ENCODE measurements at places on chromosomes 1 and 21.

DNA sequence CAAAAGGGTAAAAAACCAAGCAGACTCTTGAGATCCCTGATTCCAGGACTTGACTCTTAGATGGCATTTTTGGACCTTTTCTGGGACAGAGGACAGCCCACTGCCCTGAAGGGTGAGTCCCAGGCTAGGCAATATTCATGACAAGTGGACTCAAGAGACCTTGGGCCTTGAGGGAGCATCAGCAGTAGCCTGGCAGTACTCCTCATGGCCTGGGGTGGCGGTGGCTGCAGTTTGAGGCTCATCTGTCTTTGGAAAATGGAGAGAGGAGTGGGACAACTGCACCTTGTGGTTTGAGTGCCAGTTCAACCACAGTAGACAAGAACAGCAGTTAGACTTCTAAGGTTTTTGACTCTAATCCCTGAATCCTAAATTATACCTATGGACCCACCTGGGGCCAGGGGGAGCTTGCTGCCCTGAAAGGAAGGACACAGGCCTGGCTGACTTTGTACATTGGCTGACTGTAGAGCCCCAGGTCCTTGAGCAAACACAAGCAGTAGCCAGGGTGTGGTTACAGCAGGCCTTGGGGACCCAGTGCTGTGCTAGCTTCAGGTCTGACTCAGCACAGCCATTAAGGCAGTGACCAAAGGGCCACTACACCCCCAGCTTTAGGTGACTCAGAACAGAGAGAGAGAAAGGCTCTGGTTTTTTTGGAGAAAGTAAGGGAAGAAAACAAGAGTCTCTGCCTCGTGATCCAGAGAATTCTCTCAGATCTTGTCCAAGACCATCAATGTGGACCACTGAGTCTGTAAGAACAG lies 1023.2 kb downstream of the KCNT2 start:
- DNase-seq: no peak

GRCh38 chr1:116498789-116499628 lies 71.8 kb downstream of the CD58 start:
- DNase-seq: peak; percentile 70

DNA sequence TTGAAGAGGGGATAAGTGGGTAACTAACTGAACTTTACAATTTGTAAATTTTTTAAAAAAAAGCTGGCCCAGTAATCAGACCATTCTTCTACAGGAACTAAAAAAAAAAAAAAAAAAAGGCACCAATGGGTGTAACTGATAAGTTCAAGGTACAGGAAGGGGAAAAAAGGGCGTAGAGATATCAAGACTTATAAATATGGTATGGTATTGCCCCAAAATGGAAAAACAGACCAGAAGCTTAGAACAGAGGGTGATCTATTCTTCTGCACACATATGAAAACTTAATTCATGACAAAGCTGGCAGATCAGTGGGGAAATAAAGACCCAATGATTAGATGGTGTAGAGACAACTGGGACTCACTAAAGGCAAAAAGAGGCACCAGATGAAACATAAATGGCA lies 58.9 kb downstream of the LHX4 start:
- no peak for DNase-seq

DNA sequence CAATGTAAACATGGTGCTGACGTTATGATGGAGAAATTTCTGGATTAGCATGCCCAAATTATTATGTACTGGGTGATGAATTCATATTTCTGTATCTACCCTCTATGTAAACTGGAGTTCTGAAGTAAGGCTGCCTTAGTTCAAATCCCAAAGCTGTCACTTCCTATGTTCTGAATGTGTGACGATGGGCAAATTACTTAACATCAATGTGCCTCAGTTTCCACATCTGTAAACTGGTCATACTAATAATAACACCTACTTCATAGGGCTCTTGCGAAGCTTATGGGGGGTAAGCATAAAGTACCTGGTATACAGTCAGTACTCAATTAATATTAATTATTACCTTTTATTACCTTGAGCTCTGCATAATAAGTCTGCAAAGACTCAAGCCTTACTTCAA lies 45.6 kb downstream of the SLC30A10 start:
- DNase-seq: no peak

DNA sequence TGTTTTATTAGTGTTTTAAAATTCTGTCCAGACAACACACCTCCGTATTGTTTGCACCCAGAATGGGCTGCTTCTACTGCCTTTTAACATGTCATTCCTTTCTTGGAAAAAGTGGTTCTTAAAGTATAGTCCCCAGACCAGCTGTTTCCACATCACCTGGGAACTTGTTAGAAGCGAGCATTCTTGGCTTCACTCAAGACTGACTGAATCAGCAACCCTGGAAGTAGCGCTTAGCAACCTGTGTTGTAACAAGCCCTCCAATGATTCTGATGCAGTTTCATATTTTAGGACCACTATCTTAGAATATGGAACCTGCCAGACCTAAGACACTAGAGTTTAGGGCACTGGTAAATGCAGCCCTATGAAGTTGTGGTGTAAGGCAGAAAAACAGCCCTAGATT lies 6.0 kb upstream of the PPIE start:
- no peak for DNase-seq

DNA sequence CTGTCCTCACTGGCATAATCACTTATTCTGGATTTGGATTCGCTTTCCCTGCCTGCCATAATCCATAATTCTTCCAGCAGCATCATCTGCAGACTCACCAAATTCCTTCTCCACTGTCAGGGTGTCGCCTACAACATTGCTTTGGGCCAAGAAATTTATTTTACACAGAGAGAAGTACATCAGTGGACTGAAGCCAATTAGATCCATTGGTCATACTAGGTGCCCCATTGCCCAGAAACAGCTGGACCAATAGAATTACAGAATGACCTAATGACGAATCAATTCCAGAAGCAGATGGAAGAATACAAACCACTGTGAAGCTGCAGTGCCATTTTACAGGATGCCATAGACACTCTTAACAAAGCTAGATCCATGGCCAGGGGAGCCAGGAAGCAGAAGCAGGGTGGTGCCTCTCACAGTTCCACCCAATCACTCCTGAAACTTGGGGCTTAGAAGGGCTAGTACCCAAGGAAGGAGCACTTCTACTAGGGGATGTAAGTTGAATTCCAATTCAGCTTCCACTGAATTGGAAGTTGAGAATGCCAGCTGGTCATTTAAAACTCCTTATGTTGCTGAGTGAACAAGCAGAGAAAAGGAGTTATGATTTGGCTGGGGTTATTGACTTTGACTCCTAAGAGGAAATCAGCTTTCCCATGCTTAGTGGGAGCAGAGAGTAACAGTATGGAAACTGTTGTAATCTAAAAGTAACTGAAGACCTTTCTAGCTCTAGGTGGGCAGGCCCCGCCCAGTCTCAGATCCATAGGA lies 44.0 kb downstream of the EDN2 start:
- no peak for DNase-seq

- no peak for DNase-seq
Observed at GRCh38 chr1:29880556-29880955, 644.2 kb downstream of the PTPRU start.

DNA sequence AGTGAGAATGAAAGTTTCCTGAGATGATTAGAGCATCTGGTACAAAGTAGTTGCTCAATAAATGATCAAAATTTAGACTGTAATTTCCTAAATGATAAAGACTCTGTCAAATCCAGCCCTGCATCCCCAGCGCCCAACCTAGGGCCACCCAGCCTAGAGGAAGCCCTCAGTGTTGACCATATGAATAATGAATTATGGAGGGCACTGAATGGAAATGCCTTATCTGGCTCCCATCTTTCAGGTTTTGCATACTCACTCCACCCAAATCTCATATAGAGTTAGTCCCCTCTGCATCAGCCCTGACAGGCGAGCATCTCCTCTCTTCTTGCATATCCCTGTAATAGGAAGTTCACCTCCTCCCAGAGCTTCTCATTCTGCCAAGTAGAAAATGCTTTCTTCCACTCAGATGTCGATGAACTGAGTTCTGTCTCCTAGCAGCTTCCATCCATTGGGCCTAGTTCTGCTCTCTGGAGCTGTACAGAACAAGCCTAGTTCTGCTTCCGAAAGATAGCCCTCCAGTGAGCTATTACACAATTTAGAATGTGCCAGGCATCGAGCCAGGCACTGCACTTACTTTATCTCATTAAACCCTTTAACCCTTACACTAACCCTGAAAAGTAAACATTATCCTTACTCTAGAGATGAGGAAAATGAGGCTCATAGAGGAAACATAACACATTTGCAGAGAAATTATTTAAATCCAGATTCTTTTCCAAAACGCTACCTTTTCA lies 20.9 kb downstream of the COA7 start:
- no peak for DNase-seq

- DNase-seq: no peak
Observed at GRCh38 chr1:201381130-201381529, 3.6 kb upstream of the TNNT2 start.

- DNase-seq: no peak
Observed at GRCh38 chr1:32983020-32983419, 18.4 kb upstream of the RNF19B start.

GRCh38 chr1:201206176-201206575 lies 15.6 kb downstream of the IGFN1 start:
- DNase-seq: no peak

DNA sequence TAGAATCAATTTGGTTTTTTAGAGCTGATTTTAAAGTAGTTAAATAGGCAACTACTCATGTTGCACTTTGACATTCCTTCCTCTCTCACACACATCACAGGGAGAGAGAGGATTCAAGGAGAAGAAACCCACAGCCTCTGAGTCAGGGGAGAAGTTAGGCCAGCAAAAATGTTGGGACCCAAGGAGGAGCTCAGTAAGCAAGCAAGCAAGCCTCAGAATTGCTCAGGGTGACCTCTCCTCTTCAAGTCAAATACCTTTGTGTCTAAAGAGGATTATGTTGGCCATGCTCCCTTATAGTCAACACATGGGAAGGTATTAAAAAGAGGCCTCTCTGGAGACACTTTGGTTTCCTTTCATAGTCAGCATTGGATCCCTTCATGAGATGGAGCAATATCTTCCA lies 80.5 kb upstream of the WARS2 start:
- no peak for DNase-seq

- DNase-seq: no peak
Observed at GRCh38 chr1:115791816-115792215, 23.3 kb upstream of the CASQ2 start.

DNA sequence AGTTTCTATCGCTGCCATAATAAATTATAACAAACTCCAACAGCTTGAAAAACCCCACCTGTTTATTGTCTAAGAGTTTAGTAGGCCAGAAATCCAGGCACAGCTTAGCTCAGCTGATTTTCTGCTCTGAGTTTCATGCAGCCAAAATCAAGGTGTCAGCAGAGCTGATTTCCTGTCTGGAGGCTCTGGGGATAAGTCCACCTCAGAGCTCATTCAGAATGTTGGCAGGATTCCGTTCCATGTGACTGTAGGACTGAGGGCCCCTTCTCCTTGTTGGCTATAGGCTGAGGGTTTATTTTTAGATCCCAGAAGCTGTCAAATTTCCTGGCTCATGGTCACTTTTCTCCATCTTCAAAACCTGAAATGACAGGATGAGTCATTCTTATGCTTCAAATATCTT lies 91.6 kb upstream of the CHODL start:
- no peak for DNase-seq

DNA sequence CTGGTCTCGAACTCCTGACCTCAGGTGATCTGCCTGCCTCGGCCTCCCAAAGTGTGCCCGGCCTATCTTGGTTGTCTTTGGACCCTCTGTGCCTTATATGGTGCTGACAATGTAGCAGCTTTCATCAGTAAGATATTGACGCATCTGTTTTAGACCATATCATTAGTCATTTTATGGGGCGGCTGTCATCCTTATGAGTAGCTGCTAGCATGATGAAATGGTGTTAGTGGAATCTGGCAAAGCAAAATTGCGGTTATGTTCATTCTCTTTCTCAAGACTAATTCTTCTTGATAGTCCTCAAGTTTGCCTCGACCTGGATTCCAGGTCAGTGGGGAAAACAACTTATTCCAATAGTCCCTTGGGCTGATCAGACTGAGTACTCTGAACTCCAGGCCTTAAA lies 199.9 kb downstream of the PRDM2 start:
- DNase-seq: peak; percentile 26

- peak; percentile 87 for DNase-seq
Observed at GRCh38 chr1:206507284-206508129, at the start of gene RASSF5. Gene RASSF5, plus strand, starts transcription at chr1:206507531. Its CDS starts 72 bp downstream, at chr1:206507603.

DNA sequence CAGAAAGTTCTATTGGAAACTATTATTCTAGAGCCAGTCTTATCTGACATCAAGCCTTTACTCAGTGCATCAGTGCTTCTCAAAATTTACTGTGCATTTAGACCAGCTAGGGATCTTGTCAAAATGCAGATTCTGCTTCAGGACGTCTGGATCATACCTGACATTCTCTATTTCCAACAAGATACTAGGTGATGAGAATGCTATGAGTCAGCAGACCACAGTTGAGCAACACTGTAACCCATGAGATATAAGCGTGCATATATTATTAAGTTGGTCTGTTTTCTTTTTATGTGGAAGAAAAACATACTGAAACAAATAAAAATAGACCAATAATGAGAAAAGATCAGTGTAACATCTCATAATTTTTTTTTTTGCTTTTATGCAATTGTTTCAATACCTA lies 40.4 kb upstream of the KCNH1 start:
- DNase-seq: peak; percentile 67

- no peak for DNase-seq
Observed at GRCh38 chr1:174158767-174159251, 511 bp upstream of the RABGAP1L start.

GRCh38 chr1:226764533-226764932 lies 25.5 kb upstream of the ITPKB start:
- no peak for DNase-seq

DNA sequence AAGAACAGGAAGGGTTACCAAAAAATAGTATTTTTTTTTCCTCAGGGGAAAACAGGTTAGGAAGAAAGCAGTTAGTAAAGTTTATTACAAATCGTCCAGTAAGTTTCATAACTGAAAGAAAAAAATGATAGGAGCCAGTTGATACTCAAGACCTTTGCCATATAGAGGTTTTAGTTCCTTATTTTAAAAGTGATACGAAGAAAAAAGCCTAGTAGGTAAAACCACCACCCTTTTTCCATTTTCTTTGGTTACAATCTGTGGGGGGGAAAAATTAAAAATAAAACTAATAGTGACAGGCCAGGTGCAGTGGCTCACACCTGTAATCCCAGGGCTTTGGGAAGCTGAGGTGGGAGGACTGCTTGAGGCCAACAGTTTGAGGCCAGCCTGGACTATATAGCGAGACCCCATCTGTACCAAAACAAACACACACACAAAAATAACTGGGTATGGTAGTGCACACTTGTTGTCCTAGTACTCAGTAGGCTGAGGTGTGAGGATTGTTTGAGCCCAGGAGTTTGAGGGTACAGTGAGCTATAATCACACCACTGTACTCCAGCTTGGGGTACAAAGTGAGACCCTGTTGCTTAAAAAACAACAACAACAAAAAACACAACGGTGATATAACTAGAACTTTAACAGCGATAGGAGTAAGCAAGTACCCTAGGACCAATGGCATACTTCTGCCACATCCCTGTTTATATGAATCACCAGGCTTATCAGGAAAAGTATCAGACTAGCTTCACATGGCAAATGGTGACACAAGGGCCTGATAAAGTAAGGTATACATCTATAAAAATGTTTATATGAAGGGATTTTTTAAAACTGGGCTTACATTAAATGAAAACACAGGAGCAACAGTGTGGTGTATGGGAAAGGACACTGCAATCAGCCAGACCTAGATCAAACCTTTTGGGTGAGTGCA lies 5.4 kb downstream of the TMEM59 start:
- DNase-seq: no peak

Measured in RWPE1 (cell line).